ENCODE measurements at places on chromosomes 12 and 14.
A peak's percentile ranks its signal among the peaks of the same experiment; 100 is the strongest.

- DNase-seq, result no peak
Measured at GRCh38 chr12:132675757-132676432, 11.2 kb downstream of the POLE start.

- DNase-seq, result no peak
Measured at GRCh38 chr12:115859231-115859630, 418.3 kb downstream of the MED13L start.

DNA sequence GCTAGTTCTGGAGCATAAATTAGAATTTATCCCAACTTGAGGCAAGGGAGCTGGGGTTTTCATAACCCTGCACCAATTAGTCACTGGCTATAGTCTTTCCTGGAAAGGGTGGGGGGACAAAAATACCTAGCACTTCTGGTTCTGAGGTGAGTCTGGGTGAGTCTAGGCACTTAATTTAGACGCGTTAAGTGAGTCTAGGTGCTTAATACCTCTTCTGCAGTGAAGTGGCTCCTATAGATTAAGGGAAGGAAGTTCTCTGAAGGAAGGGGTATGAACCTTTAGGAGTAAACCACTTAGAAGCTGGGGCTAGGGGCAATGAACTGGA lies 251.7 kb downstream of the EFCAB11 start:
- no peak for DNase-seq

GRCh38 chr12:115771065-115771464 lies 506.4 kb downstream of the MED13L start:
- no peak for DNase-seq

DNA sequence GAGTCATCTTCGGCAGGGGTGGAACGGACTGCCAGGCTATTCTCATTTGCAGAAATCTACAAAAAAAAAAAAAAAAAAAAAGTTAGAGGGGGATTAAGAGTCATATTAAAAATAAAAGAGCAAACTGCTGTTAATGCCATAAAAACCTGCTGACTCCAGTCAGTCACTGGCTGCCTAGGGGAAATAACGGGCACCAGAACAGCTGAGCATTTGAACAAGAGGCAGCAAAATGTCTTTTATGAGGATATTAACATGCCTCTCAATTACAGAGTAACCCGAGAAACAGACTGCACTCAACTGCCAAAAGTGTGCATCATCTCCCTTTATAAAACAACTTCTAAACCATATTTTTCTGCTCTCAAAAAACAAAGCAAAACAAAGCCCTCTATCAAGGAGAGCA lies 28.7 kb upstream of the CERS5 start:
- no peak for DNase-seq

DNA sequence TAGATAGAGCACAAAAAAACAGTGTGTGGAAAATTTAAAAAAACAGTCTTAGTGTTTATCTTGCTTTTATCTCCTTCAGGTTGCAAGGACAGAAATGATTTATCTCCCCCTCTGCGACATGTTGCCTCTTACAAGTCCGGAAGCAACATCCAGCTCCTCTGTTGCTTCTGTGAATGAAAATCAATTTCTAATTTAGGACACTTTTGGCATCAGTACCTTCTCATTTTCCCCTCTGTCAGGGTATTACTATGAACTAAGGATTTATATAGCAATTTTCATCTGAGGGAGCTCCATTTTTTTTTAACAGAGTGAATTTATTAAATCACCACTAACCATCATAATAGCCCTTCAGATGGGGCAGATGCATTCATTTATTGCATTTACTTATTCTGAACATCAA lies 116.6 kb upstream of the PLXNC1 start:
- DNase-seq, result no peak

DNA sequence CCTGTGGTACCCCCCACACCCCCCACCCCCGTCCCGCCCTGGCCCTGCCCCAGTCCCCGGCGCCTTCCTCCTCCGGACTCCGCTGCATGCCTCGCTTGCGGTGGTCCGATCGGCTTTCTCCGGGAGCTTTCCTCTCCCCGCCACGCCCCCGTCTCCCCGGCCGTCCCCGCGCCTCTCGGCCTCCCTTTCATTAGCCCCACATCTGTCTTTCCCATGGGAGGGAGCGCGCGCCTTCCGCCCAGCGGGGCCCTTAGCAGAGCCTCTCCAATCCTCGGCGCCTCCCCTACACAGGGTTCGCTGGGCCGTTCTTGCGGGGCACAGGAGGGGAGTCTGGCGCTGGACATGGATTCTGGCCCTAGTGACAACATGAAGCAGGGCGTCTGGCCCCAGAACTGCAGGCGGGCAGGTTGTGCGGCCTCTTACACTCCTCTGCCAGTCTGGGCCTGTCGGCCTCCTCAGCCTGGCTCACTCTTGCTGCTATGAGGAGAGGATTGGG lies 1.5 kb upstream of the EFS start:
- DNase-seq, result no peak

DNA sequence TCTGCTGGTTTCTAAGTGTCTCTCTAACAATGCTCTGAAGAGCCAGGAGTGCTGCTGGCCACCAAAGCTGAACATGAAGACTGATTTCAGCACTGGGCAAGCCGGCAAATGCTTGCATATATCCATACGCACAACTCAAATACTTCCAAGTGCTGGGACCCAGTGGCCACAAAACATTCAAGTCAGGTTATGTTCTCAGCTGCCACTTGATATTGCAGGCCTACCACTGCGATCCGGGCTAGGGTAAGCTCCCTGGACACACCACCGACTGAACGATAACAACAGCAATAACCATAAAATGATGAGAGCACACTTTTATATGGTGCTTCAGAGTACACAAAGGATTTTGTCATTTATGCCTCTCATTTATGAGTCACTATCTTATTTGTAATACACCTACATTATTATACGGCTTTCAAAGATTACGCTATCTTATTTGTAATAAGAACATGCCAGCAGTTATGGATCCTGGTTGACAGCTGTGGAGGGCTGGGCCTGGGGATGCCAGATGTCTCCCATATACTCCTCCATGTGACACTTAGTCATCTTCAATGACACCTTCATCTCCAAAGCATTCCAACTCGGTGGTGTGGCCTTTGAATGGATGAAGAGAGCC lies 35.5 kb downstream of the CRACR2A start:
- DNase-seq, result no peak

DNA sequence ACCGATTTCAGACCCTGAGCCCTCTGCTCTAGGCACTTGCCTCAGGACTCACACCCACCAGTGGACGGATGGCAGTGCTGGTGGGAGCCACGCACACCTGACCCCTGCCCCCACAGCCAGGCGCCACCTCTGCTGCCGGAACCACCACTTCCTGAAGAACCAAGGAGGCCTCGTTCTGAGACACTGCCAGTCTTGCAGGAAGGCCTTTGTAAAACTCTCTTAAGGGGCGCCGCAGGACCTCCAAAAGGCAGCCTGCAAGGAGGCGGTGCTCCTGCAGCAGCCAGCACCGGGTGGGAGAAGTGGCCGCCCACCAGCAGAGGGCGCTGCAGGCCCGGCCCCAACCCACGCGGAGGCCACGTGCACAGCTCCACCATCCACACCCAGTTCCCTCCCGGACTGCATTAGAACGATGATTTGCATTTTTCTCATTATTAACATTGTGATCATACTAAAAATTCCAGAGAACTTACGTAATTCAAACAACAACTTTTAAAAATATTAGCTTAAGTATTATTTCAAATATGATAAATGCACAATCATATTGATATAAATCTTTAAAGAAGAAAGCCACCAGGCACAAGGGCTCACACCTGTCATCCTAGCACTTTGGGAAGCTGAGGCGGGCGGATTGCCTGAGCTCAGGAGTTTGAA lies 12.8 kb downstream of the STX2 start:
- peak; percentile 42 for DNase-seq

DNA sequence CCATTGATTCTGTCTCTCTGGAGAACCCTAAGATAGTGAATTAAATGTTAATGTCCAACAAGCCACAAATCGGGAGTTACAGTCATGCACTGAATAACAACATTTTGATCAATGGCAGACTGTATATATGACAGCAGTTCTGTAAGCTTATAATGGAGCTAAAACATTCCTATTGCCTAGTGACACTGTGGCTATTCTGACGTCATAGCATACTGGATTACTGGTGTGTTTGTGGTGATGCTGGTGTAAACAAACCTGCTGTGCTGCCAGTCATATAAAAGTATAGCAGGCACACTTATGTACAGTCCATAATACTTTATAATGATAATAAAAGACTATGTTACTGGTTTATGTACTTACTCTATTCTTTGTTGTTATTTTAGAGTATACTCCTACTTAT lies 56.7 kb upstream of the BICD1 start:
- no peak for DNase-seq

DNA sequence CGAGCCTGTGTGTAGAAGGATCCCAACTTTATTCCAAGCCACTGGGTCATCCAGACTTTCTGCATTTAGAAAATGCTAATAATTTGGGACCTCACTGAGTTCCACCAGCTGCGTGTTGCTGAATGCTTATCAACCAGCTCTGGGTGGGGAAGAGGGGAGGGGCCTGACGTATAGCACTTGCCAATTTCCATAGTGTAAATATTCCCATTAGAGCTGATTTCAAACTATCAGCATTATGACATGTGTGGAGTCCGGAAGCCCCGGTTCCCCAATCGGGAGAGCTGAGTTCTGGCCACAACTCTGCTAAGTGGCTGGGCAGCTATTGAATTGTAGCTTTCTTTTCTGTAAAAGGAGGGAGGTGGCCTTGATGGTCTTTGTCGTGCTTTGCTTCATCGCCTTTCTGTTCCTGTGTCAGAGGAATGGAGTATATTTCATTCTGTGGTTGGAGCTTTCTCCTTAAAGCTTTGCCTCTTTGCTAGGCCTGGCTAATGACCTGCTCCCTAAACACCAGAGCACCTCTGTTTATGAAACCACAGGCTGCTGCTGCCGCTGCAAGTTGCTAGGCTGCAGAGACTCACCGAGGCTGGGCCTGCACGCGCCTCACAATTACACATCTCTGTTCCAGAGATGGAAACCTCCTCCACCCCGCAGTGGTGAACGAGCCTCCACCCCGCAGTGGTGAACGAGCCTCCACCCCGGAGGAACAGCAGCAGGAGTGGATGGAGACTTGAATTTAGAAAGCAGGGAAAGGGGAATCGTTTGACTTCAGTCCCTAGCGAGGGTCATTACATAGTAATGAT lies 7.7 kb upstream of the BCL7A start:
- DNase-seq, result no peak

GRCh38 chr12:99130808-99131553 lies 485.9 kb downstream of the APAF1 start:
- DNase-seq, result no peak

DNA sequence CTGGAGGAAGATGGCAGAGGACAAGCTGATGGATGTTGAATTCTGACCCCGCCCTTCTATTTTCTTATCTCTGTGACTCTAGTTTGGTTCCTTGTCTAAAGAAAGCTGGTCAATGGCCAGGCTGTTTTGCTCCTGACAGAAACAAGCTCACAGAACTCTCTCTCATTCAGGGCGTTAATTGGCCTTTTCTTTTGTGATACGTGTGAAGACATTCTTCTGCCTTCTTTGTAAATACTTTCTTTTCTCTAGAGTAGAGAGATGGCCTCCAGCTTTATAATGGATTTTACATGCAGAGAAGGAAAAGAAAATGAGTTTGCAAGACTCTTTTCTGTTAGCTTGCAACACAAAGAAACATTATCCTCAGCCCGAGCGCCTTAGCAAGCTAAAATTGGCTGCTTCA lies 492.2 kb upstream of the CCDC196 start:
- DNase-seq, result no peak

DNA sequence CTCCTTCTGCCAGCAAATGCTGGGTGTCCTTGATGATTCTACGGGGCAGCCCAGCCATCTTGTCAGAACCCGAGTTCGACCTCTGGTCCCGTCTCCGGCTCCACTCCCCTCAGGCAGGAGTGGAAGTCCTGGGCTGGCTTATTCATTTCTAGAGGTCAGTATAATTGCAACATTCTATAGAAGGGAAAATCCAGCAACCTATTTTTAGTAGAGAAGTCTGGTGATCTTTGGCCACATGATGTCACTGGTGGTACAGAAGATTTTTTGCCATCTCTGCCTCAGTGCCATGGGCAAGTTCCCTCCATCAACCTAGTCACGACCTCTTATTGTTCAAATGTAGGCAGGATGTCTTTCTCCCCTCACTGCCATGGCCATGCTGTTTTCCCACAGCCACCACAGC lies 22.4 kb downstream of the OR10G2 start:
- no peak for DNase-seq

GRCh38 chr14:56061051-56061450 lies 57.2 kb upstream of the PELI2 start:
- no peak for DNase-seq

DNA sequence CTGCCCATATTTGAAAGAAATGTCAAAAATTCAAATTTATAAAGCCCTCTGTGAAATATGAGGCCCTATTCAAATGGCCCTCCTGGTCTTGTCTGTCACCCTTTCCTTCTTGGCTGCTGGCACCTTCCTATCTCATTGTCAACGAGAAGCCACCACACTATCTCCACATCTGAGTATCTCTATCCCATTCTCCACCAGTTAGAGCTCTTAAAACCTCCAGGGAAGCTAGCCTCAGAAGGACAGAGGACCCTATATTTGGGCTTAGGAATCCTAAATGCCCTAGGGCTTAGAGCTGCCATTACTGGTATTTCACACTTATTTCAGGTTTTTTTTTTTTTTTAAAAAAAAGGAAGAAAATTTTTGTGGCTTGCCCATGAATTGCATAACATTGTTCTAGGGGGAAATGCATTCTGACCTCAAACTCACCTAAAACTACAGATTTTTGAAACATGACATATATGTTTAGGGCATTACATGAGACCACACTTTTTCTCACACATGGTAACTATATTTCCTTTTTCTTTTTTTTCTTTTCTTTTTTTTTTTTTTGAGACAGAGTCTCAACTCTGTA lies 25.0 kb downstream of the SLC25A21 start:
- no peak for DNase-seq

DNA sequence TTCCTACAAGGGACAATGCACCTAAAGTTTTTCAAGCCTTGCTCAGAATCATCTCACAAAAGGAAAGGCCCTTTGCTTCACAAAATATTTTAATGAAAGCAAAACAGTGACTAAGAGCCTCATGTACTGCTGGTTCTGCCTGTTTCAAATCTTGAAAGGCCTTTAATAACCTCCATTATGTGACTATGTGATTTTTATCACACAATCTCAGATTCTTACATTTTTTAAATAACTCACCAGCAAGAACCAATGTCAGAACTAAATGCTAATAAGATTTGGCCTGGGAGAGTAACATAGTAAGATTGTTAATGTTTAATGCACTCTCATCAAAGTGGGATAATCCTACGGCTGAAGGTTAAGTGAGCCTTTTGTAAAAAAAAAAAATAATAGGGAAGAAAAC lies 378.9 kb downstream of the RGS6 start:
- no peak for DNase-seq

DNA sequence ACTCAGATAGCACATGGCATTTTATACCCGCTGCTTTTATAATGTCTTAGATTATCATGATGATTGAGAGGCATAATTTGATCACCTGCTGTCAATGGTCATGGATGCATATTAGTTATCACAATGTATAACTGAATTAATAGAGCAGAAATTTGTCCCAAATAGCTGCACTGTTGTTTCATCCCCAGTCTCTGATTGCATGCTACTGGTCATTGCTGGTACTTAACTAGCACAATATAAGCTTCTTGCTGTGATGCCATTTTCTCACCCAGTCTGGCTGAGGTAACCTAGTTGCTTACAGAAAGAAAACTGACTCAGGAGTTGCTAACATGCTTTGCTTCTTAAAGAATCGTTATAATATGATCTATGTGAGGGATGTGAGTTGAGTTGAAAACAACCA lies 76.8 kb upstream of the PLEKHA5 start:
- no peak for DNase-seq
